ENCODE measurements at places on chromosomes 2 and 18.

DNA sequence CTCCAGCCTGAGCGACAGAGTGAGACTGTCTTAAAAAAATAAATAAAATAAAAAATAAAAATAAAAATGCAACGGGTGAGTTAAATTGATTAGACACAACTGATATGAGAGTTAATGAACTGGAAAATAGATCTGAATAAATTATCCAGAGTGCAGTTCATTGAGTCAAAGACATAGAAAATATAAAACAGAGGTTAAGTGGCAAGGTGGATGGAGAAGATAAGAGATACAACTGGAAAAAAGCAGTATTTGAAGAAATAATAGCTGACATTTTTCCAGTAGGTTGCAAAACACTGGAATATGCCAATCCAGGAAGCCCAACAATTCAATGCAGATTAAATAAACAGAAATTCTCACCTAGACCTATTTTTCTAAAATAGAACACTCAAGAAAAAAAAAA, 10.7 kb downstream of the CGREF1 start:
- no peak for DNase-seq

- no peak for DNase-seq
Measured at GRCh38 chr2:19021721-19022120, 336.7 kb downstream of the OSR1 start.

- no peak for DNase-seq
Measured at GRCh38 chr18:12121175-12122042, 27.8 kb downstream of the ANKRD62 start.

DNA sequence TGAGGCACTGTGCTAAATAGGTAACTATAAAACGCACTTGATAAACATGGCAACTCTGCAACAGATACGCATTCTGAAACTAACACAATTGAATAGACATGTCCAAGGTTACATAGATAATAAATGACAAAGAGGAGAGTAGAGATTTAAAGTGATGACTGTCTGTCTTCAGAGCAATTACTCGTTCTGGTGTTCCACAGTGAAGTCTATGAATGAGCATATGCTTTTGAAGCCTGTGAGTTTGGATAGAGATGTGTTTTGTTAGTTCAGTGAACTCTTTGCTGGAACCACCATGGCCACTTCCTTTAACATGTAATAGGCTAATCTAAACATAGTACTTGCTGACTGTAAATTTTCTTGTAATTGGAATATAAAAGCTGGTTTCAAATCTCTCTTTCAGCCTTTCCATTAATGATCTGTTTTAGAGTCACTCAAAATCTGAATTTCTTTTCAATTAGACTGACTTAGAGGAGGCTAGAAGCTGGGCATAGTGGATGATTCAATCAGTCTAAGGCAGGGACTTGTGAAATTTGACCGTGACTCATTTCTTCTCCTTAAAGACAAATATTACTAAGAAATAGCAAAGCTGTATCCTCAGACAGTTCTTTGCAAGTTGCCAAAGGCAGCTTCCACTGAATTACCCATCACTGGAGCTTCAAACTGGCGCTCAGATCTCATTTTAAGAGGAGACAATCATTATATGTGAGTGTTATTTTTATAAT, 1130.1 kb upstream of the CELF4 start:
- no peak for DNase-seq

Data from T-helper 17 cell (primary cell).